ENCODE measurements at places on chromosomes 5 and 9.

GRCh38 chr9:127154390-127155191, 32.2 kb upstream of the ANGPTL2 start:
- DNase-seq: no peak

GRCh38 chr5:171397599-171397998, 9.9 kb downstream of the NPM1 start:
- DNase-seq: no peak

- DNase-seq: no peak
Observed at GRCh38 chr5:172896465-172896864, 62.4 kb downstream of the ERGIC1 start.

- peak; percentile 53 for DNase-seq
Observed at GRCh38 chr5:176578391-176578808, 29.3 kb downstream of the CDHR2 start.

- no peak for DNase-seq
Observed at GRCh38 chr5:156126716-156127115, 200.2 kb upstream of the SGCD start.

DNA sequence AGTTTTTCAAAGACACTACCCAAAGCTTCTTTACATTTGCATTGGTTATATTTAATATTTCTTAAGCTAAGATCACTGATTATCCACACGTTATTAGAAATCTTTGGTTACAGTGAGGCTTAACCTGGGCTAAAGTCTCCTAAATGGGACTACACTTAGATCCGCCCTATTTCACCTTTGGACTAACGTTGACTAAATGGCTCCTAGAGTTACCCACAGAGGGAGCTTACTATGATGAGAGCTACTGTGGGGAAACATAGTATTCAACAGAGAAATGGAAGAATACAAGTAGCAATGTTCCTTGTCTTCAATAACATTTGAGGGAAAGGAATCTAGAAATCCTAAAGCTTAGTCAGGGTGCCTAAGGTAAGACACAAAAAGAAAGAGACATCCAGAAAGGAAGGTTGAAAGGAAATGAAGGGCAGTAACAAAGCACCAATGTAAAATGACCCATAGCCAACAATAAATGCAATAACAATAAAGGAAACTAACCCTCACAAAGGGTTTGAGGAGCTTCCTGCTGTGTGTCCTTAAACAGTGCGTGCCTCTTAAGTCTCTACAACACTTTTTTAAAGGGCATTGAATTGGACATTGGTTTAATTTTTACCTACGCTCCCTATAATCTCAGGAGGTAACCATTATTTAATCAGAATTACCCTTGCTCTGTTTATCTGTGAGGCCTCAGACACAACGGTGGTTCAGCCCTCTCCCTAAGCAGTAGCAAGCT, 217.1 kb downstream of the PJA2 start:
- DNase-seq: no peak

- DNase-seq: no peak
Observed at GRCh38 chr9:130242270-130243014, 23.1 kb upstream of the HMCN2 start.

DNA sequence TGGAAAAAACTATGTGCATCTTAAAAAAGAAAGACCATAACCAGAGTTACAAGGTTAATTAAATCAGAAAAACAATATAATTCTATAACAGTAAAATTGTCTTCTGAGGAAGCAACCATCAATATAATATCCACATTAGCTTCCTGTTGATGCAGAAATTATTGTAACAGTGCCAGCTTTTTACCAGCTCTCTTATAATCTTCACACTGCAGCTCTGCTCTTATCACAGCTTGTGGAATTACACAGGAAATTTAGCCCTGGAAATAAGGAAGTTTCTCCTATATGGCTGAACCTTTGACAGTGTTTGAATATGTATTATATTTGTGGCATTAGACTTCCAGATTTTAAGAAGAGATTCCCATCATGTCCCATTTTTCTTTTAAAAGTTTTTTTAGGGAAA, 49.1 kb upstream of the TEK start:
- no peak for DNase-seq

GRCh38 chr5:10856071-10856470, 95.0 kb upstream of the DAP start:
- no peak for DNase-seq

- no peak for DNase-seq
Observed at GRCh38 chr5:156528673-156529072, 201.7 kb downstream of the SGCD start.

- no peak for DNase-seq
Observed at GRCh38 chr9:131417264-131418142, 23.6 kb downstream of the PRRC2B start.

DNA sequence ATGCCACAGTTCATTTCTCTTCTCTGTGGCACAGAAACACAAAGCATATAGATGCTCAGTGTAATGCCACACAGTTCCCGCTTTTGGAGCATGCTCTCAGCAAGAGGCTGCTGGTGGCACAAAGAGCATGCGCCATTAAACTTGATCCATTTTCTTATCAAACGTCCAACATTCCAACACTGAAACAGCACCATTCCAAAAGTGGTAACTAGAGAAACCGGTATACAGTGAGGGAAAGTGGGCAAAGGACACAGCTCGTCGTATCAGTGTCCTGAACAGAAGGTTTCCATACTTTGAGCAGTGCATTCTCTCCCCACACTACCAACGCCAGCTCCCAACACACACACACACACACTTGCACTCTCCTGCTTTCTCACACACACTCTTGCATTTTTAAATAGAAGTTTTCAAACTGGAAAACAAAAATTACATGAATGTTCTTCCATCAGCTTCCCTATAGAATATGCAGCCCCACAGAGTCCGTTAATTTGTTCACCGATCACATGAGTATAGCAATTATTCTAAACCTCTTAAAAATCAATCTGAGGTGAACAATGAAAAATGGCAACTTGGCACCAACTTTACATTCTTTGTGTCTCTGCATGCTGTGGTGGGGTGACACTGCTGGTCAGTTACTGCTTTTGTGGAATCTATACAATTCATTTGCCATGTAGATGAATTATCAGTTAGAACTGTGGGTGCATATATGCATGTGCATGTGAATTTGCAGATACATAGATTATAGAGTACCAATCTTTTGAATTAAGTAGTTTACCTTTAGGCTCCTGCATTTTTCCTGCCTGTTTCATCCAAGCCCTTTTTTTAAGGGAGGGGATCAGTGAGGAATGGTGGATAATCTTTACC, 5.7 kb downstream of the NFIB start:
- DNase-seq: no peak

GRCh38 chr5:139134906-139135305, 63.3 kb downstream of the SIL1 start:
- DNase-seq: no peak

DNA sequence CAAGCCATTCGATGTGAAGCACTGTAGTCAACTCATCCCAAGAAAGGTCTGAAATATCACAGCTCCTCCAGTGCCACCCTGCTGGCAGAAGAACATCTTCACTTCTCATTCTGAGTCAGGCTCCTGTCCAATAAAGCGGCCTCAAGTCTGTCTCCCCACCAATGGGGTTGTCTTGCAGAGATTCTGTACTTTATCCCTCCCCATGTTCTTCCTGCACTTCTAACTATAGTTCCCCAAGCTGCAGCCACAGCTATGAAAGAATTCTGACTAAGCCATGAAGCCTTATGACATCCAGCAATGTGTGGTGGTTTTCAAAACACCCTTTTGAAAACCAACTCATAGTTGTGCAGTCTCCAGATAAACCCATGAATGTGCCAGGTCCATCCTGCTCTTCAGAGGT, 6.8 kb downstream of the MACROH2A1 start:
- peak; percentile 30 for DNase-seq

- no peak for DNase-seq
Observed at GRCh38 chr9:97940233-97940632, 2.3 kb upstream of the HEMGN start.

DNA sequence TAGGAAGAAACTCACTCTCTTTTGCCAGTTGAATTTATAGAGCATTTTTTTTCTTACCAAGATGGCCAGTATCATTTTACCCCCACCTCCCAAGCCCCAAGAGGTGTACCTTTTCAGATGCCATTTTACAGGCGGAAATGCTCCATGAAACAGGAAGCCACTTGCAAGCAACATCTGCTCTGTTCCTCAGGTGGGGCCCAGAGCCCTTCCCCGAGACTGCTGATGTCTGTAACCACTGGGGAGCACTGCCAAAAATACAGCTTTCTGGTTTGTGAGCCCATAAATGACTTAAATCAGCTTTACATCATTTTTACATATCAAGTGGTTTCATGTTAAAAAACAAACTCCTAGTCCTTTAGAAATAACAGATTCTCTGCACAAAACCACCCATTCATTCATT, 42.9 kb upstream of the GARNL3 start:
- no peak for DNase-seq
